Sigmoid colon (tissue), 7 donors: ENCODE measurements at places on chromosomes 7 and 10. TPM values are rescaled to one million over a fixed set of nuclear protein-coding genes. Genes with fewer than 3 reads are reported as not detected.

CYP3A5 gene
- 7.5 TPM for total RNA-seq

NKX2-3 gene
- 49.9 TPM for total RNA-seq

BRAF gene
- 43.1 TPM for total RNA-seq

KCNH2 gene
- total RNA-seq = 80.8 TPM

EPHB6 gene
- 9.7 TPM for total RNA-seq

LIPJ gene
- not detected for total RNA-seq

ELN gene
- total RNA-seq = 13.3 TPM

TEX47 gene
- total RNA-seq = not detected

EGFR gene
- 42.8 TPM for total RNA-seq

ASZ1 gene
- not detected for total RNA-seq

- no peak for DNase-seq
Observed at GRCh38 chr7:45402480-45403218, 171.5 kb upstream of the ADCY1 start.

GRCh38 chr7:151240536-151240935 is 8.0 kb downstream of the SMARCD3 start:
- DNase-seq = peak; percentile 36

DNA sequence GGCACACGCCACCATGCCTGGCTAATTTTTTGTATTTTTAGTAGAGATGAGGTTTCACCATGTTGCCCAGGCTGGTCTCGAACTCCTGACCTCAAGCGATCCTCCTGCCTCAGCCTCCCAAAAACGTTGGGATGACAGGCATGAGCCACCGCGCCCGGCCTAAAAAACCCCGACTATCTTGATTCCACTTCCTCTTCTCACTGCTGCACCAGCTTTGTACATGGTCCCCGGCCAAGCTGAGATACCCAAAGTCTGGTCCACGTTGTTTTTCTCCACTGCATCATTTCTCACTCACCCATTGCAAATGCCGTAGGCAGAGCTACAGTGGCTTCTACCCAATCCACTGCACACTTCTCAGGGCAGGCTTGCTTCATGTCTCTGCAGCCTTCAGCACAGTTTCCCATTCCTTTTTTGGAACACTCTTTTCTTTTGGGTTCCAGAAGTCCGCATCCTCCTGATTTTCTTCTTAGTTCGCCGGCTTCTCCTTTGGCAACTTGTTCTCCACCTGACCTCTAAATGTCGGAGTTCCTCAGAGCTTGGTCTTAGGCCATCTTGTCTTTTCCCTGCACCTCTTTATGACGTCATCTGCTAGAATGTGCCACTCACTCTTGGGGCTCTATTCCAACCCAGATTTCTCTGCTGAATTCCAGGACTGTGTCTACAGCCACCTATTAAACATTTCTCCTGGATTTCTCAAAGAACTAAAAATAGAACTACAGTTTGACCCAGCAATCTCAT is 6.0 kb upstream of the GNB2 start:
- DNase-seq = no peak

DNA sequence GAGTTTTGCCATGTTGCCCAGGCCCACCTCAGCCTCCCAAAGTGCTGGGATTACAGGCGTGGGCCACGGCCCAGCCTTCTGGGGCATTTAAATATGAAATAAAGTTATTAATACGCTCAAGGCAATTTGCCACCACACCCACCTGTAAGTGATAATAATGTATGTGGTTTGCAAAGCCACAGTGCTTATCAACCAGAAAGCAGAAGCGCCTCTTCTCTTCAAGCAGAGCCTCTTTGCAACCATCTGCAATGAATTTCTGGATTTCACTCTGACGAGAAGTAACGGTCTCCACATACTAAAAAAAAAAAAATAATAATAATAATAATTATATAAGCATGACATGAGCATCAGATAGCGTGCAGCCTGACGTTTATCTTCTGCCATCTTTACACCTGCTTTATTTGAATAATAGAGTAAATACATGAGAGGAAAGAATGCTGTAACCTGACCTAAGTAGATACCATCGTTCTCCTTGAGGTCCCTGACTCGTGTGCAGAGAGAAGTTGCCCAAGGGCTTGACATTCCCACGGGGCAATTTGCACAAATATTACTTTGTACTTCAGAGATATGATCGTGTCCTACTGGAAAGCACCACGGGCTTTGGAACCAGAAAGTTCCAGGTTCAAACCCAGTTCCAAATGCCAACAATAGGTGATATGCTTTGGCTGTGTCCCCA is 34.0 kb downstream of the BRI3 start:
- DNase-seq = no peak

DNA sequence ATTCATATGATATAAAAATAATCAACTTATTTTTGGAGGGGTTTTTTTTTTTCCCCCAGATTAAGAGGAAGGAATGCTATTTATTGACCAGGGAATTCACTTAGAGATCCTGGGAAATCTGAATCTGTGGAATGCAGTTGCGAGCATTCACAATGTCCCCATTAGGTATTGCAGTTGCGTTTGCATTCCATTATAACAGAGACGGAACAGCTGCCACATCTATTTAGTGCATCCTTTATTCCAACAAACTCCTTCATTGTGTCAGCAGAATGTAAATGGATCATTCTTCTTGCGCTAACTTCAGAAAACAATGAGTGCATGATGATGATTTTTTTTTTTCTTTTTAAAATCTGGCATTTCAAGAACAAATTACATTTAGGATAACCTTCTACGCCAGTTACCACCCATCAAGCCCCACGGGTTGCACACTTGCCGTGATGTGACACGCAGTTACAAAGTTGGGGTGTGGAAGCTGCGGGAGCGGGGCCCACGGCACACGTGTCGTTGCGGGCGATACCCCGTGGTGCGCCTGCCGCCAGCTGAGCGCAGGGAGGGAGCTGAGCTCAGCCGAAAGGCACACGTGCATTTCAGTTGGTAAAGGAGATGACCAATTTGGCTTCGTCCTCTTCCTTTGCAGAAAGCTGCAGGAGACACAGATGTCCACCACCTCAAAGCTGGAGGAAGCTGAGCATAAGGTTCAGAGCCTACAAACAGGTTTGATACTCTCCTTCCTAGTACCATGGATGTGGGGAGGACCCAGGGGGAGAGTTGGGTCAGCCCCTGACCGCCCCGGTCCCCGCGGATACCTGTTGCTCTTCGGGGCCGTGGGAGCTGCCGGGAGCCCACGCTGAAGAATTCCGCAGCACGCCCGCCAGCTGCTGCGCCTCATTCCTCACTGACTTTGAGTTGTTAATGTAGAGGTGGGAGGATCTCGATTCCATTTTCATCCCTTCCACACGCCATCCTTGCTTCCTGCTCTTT is 175.3 kb upstream of the SH2B2 start:
- DNase-seq = peak; percentile 53

DNA sequence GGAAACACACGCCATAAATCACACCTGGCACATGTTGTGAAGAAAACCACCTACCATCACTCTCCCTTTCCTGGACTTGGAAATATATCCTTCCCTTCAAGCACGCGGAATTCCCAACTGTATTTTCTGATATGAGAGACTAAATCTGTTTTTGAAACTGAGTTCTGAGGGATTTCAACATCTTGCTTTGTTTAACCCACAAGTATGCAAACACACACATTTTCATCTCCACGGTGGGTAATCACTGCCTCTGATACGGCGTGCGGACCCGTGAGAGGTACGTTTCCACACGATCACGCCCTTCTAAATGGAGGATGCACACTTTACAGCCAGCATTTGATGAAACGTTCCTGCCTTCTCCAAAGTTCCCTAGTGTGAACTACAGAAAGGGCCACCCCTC is 83.4 kb downstream of the ZRANB1 start:
- no peak for DNase-seq

DNA sequence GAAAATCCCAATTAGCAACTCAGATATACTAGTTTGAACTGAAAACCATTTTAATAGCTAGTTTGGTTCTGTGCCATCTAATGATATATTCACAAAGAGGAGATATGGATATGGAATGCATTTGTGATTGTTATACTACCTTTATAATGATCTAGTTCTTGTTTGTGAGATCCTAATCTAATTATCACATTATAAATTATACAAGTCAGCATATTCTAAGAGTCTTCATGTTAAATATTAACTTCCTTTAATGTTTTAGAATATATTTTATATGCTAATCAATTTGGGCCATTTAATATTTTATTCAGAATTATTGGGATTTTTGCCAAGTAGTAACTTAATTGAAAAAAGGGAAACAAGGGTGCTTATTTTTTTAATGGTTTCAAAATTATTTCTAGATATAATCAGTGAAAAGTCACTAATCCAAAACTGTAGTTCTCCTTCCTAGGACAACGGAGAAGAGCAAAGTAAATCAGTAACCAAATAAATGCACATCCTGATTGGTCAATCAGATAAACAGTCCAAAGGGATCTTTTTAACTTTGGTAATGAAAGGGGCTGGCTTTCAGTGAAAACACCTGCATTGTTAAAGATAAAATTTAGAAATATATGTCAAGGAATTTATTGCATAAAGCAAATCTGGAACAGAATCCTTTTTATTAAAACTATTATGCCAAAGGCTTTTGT is 173.9 kb upstream of the MEOX2 start:
- DNase-seq = no peak

- no peak for DNase-seq
Observed at GRCh38 chr7:132029369-132030085, 473.1 kb upstream of the PODXL start.

DNA sequence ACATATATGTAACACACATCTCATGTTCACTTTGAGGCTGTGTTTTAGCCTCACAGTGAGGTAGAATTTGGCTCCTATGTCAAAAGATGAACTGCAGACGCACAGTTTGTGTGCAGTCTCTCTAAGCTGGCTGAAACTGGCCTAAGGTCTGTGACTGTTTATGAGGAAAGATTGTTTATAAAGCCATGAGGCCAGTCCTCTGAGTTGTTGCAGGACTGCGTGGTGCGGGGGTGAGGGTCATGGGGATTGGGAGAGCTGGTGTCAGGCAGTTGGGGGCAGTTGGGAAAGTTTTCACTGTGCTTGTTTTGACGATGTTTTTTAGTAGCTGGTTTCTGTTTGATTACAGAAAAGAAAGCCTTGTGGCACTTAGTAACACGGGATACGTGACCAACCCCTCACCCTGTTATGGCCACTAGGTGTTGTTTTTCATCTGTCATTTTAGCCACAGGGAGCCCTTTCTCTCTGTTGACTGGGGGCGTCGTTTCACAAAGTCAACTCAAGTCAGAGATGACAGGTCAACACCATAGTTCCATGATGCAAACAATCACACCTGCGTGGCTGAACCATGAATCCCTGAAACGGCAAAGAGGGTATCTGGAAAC is 310.9 kb downstream of the CCDC3 start:
- peak; percentile 71 for DNase-seq

DNA sequence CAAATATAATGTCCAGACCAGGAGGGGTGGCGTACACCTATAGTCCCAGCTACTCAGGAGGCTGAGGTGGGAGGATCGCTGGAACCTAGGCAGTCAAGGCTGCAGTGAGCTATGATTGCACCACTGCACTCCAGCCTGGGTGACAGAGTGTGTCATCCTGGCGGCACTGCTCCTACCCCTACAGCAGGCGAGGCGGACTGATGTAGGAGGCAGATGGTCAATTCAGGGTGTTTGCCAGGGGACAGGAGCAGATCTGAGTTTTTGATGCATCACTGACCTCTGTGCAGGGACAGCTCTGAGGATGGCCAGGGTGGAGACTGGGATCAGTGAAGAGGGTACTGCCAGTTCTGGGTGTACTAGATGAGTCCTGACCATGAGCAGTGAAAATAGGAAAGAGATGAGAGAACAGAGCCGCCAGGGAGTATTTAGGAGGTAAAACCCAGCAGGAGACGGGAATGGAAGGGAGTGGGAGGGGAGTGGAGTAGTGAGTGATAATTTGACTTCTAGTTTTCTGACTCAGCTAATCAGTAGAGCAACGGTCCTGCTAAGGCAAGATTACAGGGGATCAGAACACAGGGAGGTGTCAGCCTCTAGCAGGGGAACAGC is 75.3 kb downstream of the HIP1 start:
- DNase-seq = no peak

DNA sequence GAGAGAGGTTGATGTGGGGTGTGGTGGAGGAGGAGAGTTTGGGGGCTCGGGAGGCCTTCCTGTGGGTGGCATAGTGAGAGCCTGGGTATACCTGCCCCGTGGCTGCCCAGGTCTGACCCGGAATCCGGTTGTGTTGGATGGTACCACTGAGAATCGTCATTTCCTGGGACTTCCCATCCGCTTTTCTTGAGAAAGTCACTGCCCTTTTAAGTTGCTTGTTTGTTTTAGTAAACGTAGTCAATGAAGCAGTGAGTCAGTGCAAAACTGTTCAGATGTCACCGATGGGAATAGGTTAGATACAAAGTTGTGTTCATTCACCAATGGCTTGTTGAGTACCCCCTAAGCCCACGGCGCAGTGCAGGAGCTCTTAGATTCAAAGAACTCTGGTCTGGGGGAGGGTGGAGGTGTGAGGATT is 285.8 kb downstream of the CAMK1D start:
- no peak for DNase-seq

GRCh38 chr7:101634196-101634717 is 5.2 kb upstream of the MYL10 start:
- no peak for DNase-seq

- no peak for DNase-seq
Observed at GRCh38 chr7:134394056-134394455, 64.8 kb downstream of the AKR1B1 start.

GRCh38 chr7:80393786-80394185 is 118.1 kb downstream of the GNAT3 start:
- DNase-seq = no peak

GRCh38 chr7:101453617-101454016 is 90.9 kb downstream of the COL26A1 start:
- DNase-seq = no peak

DNA sequence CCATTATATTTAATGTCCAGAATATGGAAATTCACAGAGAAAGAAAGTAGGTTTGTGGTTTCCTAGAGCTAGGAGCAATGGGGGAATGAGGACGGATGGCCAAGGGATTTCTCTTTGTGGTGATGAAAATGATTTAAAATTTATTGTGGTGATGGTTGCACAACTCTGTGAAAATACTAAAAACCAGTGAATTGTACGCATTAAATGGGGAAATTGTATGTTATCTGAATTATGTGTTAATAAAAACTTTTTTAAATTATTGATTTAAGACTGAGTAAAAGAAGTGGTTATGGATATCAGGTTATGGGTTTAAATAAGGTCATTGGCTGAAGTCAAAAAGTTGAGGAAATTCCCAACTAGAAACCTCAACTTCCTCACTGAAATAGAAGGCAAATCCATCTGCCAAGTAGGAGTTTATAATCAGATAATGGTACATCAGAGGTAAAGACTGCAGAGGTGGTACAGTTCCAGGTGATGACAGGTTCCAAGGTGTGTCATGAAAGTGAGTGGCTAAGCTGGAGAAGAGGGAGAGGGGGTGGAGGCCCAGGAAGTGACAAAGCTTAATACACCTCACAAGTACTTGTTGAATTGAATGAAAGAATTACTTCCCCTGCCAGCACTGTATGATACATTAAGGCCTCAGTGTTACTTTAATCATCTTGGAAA is 68.9 kb upstream of the CCDC71L start:
- no peak for DNase-seq

DNA sequence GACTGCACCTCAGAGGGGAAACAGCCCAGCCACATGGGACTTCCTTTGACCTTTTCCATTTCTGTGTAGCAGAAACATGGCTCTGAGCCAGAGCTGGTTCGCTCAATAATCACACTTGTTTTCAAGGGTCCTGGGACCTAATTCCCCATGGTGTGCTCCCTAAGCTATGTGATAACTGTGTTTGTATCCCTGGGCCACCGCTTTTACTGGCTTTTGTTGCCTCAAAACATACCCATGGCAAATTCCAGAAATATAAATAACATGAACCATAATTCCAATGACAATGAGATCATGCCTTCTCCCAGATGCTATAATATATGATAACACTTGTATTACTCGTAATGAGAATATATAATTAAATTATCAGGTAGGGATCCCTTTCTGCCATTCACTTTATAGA is 196.4 kb downstream of the GFRA1 start:
- no peak for DNase-seq
